ENCODE measurements at places on chromosomes 11 and 22.

- no peak for DNase-seq
Measured at GRCh38 chr11:6057452-6057851, 26.9 kb upstream of the OR56A1 start.

DNA sequence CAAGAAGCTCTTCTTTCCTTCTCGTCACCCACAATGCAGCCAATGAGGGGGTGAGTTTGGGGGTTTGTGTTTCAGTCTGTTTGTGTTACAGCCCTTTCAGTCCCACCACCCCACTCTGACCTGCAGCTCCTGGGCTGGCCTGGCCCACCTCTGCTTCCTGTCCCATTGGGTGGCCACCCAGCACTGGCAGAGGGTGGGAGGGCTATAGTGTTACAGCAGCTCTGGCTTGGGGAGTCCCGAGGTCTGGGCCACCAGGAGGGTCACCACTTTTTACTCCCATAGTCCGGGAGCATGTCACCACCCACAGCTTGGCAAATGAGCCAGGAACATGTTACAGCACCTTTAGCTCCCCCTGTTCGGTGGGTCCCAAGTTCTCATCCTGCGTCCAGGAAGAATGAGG is 1.7 kb upstream of the OR10S1 start:
- no peak for DNase-seq

DNA sequence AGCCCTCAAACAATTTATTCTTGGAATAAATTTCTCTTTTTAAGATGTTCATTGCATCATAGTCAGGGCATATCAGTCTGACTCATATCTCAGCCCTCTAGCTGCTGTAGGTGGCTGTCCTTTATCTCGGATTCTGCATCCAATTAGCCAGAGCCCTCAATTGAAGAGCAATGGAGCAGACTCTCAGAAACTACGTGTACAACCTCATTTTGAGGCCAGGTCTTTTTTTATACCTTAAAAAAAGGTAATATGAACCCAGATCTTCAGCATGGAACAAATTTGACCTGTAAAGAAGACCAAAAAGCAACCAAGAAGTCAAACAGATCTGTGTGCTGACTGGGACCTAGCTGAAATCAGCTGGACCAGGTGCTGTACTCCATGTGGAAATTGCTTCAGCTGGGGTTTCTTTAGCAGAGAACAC is 8.7 kb downstream of the OR52A5 start:
- no peak for DNase-seq

- no peak for DNase-seq
Measured at GRCh38 chr11:17385926-17386325, 2.5 kb downstream of the KCNJ11 start.

GRCh38 chr11:72393303-72393702 is 41.0 kb downstream of the CLPB start:
- no peak for DNase-seq

GRCh38 chr11:88478136-88478815 is 140.7 kb upstream of the CTSC start:
- no peak for DNase-seq
